ELF-1 (cell line): ENCODE measurements at places on chromosomes 13 and 19.

- no peak for DNase-seq
These were observed 59.5 kb upstream of the SLC7A1 start for GRCh38 chr13:29654843-29655547.

DNA sequence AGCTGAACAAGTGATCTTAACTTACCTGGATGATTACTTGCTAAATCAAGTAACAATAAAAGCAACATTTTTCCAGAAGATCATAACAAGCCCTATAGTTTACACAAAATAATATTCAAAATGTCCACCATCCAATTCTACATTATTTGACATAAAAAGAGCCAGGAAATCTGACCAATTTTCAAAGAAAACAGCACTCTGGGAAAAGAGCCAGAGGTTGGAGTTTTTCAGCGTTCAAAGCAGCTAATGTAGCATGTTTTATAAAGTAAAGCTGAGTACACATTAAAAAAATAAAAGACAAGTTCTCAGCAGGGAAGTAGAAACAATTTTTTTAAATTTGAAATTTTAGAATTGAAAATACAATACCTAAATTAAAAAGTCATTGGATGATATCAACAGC, 62.6 kb downstream of the UFM1 start:
- DNase-seq: no peak

- DNase-seq: no peak
These were observed 1.6 kb upstream of the PCDH8 start for GRCh38 chr13:52850072-52850395.

- no peak for DNase-seq
These were observed 416 bp upstream of the DOCK9 start for GRCh38 chr13:98978280-98978679.

DNA sequence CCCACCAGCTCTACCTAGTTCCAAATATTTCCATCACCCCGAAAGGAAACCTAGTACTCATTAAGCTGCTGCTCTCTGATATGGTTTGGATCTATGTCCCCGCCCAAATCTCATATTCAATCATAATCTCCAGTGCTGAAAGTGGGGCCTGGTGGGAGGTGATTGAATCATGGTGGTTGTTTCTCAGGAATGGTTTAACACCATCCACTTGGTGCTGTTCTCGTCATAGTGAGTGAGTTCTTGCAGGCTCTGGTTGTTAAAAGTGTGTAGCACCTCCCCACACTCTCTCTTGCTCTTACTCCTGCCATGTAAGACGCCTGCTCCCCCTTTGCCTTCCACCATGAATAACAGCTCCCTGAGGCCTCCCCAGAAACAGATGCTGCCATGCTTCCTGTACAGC, 43.4 kb upstream of the MED4 start:
- DNase-seq: no peak

GRCh38 chr19:16564842-16565241, 7.4 kb downstream of the SLC35E1 start:
- DNase-seq: no peak

DNA sequence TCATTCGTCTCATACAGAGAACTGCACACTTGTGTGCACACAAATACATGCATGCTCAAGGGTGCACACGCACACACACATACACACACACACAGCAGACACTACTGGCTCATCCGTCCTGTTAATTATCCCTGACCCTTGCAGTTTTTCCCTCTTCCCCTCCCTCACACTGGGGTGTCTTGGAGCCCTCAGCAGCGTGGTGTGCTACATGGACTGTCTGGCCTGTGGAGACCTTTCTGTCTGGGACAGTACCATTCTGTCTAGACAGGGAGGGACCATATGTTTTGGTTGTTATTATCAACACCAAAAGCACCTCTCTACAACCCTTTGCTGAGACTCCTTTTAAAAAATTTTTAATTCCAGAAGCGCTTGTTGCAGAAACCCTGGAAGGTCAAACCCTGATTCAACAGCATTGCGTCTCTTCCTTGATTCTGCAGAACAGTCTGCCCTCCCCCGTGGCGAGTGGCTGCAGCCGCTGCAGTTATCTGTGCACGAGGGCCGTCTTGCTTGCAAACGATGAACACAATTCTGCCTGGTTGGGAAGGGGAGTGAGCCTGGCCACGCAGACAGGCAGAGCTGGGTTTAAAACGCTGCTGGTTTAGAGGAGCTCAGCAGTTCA, 374.0 kb downstream of the IRS2 start:
- peak; percentile 80 for DNase-seq

GRCh38 chr13:75639454-75639853, 3.3 kb downstream of the LMO7 start:
- DNase-seq: no peak

DNA sequence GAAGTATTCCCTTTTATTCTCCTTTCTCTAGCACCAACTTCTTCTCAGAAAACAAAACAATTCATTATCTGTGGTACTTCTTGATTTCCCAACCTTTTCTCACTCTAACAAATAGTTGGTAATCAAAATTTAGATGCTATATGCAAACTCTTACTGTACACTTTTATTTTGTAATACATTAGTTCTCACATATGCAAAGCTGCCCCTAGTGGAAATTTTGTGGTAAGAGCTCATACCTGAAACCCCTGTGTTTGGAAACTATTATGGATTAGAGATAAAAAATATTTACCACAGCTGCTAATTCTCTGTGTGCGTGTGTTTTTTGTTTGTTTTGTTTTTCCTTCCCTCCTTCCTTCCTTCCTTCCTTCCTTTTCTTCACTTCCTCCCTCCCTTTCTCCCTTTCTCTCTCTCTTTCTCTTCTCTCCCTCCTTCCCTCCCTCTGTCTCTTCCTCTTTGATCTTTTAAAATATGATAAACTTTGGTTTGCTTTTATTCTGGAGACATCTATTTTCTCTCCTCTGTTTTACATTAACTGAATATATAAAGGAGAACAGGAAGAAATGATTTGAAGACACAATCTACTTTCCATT, 537.4 kb downstream of the SLITRK6 start:
- no peak for DNase-seq

DNA sequence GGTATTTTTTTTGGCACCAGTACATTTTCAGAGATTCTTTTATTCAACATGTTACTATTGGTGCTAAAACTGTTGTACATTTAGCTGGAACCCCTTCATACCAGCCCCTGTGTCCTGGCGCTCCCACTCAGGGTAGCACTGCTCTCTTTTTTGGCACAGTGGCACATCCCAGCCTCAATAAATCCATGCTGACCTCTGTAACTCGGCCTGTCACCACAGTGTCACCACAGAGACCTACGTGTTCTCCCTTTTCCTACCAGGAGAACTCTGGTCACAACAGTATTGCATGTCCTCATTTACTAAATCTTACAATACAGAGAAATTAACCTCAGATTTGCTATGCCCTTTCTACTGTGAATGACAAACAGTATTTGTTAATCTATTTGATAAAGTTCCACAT, 10.2 kb downstream of the MPHOSPH8 start:
- no peak for DNase-seq

- DNase-seq: peak; percentile 83
These were observed 11.9 kb upstream of the PRKD2 start for GRCh38 chr19:46728693-46729339.

- no peak for DNase-seq
These were observed 18.0 kb downstream of the RAB3D start for GRCh38 chr19:11321191-11322126.

- peak; percentile 93 for DNase-seq
These were observed 16.5 kb downstream of the VASP start for GRCh38 chr19:45523642-45524256.

DNA sequence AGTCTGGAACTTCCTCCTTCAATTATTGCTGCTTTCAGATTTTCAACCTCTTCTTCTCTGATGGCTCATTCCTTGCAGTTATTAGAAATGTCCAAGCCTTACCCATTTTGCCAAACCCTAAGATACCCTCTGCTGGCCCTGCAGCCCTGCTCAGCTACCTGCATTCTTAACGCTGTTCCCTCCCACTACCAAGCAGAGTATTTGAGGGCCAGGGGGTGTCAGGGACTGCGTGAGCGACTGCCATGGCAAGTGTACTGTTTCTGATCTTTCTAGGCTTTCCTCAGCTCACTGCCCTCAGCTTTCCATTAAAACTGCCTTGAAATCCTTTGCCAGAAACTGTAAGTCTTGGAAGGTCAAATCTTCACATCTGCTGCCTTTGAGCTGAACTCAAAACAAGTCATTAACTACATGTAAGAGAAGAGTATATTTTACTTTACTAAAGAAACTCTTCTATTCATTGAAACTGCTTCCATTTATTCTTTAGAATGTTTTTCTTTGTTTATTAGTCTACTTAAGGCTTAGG, 41.0 kb downstream of the HS6ST3 start:
- DNase-seq: no peak

- DNase-seq: no peak
These were observed 31.3 kb downstream of the KCTD12 start for GRCh38 chr13:76854894-76855293.

GRCh38 chr19:41905273-41906002, 22.5 kb downstream of the ARHGEF1 start:
- DNase-seq: no peak

DNA sequence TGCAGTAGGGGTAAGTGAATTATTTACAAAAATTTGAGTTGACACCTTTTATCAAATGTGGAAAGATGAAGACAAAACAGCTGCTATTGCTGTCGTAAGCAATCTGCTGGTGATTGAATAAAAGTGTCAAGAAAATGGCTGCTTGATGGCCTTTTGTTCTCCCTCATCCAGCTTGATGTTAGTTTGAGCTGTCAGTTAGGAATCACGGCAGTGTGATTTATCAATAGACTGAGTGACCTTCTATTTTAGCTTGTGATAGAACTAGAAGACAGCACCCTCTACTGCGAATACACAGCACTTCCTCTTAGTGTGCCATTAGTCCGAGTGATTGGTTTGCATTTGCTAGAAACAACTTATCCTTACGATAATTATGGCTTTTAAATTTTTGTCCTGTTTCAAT, 76.3 kb downstream of the MZT1 start:
- no peak for DNase-seq

DNA sequence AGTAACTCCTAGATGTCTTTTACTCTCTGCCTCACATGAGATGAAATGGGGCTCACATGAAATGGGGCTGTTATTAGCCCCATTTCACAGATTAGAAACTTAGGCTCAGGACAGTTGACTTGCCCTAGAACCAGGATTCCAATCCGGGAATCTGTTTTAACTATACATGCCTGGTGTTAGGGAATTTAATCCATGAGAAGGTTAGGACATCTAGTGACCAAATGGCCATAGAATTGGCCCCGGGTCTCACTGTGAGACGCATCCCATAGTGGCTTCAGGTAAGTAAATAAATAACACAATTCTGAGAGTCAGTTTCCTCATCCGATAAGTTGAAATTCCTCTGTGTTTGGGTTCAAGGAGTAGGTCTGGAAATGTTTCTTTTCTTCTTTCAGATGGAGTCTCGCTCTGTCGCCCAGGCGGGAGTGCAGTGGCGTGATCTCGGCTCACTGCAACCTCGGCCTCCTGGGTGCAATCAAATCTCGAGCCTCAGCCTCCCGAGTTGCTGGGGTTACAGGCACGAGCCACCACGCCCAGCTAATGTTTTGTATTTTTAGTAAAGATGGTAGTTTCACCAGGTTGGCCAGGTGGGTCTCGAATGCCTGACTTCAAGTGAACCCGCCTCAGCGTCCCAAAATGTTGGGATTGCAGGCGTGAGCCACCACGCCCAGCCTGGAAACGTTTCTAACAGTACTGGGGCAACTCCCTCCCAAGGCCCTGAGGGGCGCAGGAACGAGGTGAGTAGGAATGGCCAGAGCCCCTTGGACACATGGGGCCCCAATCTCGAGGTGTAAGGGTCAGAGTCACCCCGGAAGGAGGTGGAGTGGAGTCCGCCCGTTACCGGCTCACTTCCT, 1.2 kb upstream of the ZNF574 start:
- peak; percentile 39 for DNase-seq

- peak; percentile 36 for DNase-seq
These were observed 315.7 kb downstream of the KCTD12 start for GRCh38 chr13:76570510-76570971.

DNA sequence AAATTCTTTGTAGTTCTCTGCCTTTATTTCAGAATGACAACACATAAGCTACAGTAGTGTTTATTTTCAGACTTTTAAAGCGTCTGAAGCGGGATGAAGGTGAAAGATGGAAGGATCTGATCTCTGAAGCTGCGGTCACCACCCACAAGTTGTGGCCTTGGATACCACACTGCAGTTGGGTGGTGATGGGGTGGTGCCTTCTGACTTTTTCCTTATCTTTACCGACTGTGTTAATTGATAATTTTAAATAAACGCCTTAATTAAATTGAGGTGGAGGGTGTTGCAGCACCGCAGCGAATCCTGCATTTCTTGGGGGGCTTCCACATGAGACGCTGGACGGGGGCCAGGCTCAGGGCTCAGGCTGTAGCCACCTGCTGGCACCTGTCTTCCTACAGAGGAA, 1.3 kb downstream of the TFDP1 start:
- DNase-seq: no peak

DNA sequence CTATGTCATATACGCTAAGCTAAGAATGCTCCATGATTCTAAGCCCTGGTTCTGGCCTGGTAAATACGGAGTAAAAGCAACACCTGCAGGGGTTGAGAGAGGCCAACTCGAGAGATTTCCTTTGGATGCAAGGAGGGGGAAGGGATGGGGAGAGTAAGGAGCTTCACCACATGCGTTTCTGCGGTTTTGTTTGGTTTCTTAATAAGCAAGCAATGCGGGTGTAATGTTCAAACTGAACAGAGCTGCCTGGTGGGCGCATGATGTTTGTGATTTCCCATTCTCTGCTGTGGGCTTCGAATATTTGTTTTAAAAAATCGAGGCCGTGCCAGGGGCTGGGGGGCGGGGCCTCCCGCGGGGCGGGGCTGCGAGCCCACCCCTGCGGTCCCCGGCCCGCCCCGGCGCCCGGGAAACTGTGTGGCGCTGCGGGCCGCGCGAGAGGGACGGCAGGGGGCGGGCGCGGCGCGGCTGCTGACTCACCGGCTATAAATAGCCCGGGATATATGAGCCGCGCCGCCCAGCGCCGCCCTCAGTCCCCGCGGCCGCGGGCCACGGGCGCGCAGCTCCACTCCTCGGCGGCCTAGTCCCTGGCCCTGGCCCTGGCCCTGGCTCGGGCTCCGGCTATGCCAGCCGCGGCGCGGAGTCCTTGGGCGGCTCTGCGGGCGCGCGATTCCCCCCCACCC, 5.1 kb downstream of the BBC3 start:
- DNase-seq: peak; percentile 91

DNA sequence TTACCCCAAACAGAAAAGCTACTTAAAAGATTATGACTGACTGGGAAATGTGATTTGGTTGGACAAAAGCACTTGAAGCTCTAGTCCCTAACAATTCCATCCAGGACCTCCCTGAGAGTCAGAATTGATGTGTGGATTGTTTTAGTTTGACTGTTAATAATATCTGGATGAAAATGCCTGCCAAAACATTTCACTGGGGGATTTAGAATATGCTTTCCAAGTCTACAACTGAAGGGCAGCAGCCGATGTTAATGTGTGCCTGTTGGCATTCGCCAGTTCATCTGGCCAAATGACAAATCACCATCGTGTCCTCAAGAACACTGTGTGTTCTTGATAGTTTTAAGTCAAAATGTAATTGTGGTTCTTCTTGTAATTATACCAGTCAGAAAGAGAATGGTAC, 76.0 kb upstream of the TSC22D1 start:
- no peak for DNase-seq
